NCI-H1436 (cell line): ENCODE measurements at places on chromosomes 1 and 21.

- no peak for DNase-seq
Observed at GRCh38 chr1:182032251-182032650, 29.3 kb downstream of the ZNF648 start.

- no peak for DNase-seq
Observed at GRCh38 chr1:91683598-91683951, 182.9 kb downstream of the CDC7 start.

- no peak for DNase-seq
Observed at GRCh38 chr1:234862944-234863515, 253.1 kb upstream of the IRF2BP2 start.

DNA sequence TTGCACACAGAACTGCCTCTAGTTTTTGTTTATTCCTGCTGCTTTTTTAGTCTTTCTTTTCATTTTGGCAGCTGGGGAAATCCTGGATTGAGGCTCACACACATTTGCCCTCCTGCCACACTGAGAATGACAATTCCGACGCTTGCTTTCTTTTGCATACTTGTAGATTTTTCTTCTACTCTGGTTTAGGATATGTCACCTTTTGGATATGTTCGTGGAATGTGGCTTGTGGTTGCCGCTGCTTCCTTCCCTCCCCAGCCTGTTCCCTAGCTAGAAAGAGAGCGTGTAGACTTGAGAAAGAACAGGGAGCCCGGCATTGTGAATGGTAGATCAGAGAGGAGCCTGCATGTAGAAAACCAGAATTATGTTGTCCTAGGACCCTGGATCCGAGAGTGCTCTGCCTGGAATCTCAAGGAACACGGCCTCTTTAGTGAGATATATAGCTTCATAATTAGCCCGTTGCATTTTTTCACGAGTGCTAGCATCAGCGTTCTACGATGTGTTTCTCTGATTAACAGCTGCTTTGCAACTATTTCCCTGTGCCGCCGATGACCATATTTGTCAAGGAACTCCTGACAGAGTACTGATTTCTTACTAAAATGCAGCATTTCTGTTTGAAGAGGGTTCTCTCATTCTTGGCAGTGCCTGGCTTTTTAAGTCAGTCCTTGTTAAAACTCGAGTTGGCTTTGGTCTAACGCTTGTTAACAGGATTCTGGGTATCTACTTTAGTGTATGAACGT is 56.2 kb downstream of the PEX14 start:
- no peak for DNase-seq

- DNase-seq, result no peak
Observed at GRCh38 chr21:30251781-30252180, 31.0 kb downstream of the KRTAP24-1 start.
